ENCODE measurements at places on chromosomes 6 and 20.

GRCh38 chr6:110554966-110555460, 78.6 kb upstream of the SLC22A16 start:
- no peak for DNase-seq

GRCh38 chr6:41724586-41725501, 10.6 kb downstream of the TFEB start:
- no peak for DNase-seq

GRCh38 chr6:142014515-142014914, 118.2 kb upstream of the GJE1 start:
- peak; percentile 75 for DNase-seq

GRCh38 chr20:24823176-24823784, 125.8 kb upstream of the CST7 start:
- no peak for DNase-seq

DNA sequence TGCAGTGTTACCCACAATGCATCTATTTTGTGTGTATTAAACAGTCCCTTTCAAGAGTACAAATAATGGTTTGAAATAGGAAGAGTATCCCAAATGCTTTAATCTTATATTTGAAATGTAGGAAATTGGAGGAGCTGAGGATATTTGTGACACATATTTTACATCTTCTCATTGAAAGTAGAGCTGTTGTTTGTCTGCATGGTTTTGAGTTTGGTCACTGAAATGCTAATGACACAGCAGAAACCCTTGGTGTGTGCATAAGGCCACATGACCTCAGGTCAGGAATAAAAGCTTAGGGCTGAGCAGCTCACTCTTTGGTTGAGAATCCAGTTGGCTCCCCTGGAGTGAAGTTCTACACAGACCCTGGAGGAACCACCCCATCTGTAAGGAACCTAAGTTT, 49.8 kb downstream of the TPD52L1 start:
- DNase-seq = no peak

- no peak for DNase-seq
Observed at GRCh38 chr6:14275493-14275851, 157.9 kb downstream of the CD83 start.
